Activated CD8-positive, alpha-beta memory T cell treated with anti-CD3 and anti-CD28 coated beads for 1 hour (primary cell): ENCODE measurements at places on chromosomes 4 and X.
A peak's percentile ranks its signal among the peaks of the same experiment; 100 is the strongest.

DNA sequence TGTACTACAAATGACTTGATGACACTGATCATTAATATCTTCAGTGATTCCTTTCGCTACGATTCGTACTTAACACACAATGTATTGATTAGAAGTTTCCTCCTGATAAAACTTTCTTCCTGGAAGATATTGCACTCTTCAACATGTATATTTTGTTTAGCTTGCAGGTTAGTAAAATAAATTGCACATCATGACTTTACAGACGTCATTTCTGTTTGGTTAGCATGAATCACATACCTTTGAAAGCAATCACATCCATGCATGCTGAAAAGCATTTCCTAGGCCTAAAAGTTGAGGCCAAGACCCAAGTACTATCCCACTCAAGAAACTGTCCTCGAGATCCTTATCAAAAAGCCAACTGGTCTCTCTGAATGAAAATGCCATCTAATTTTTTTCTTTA is 1841.0 kb upstream of the PCDH7 start:
- DNase-seq: no peak

- DNase-seq: no peak
These were observed 2.7 kb downstream of the NALF2 start for GRCh38 chrX:69506617-69507499.

DNA sequence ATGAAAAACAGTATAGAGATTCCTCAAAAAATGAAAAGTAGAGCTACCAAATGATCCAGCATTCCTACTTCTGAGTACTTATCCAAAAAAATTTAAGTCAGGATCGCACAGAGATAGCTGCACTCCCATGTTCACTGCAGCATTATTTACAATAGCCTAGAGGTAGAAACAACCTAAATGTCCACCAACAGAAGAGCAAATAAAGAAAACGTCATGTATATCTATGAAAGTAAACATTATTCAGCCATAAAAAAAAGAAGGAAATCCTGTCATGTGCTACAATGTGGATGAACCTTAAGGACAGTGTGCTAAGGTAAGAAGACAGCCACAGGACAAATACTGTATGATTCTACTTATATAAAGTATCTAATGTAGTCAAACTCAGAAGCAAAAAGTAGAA is 12.4 kb downstream of the THOC2 start:
- DNase-seq: no peak

GRCh38 chr4:79421483-79421882 is 13.5 kb upstream of the GK2 start:
- no peak for DNase-seq

DNA sequence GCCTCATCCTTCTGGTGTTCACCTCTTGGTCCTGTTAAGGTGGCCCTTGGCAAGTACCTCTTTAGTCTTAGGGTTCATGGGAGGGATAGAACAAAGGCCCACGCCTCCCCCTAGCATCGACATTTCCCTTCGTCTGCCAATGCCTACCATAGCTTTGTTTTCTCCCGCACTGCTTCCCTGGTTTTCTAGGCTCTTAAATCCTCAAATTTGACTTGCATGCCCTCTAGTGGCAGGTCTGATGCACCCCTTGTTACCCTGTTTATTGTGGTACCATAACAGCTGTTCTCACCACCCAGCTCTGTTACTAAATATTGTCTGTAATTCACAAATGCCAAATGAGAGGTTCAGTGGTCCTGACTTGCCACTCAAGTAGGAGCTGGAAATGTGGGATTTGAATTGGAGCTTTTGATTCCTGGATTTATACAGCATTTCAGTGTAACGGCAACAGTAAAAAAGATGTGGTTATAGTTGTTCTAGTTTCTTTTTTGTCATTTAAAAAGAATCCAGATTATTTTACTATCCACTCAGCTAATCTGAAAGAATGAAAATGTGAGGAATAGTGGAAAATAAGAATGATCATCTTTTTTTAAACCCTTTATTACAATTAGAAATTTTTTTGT is 100.1 kb downstream of the REPS2 start:
- DNase-seq: no peak

DNA sequence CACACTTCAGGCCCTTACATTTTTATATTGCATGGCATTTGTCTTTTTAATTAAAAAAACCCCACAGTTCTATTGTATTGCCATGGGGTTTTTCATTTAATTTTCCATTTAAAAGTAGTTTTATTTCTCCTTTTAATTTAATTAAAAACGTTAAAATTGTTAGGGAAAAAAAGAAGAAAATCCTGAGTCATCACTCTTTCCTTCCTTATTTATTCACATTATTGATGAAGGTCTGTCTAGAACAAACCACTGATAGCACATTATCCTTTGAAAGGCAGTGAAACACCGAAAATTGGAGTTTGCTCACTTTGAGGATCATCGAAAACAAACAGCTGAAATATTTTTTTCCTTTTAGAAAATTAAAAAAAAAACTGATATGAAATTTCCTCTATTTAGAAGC is 759.7 kb upstream of the MAGEB2 start:
- DNase-seq: no peak

GRCh38 chrX:148541584-148541940 is 41.1 kb downstream of the AFF2 start:
- DNase-seq: no peak

DNA sequence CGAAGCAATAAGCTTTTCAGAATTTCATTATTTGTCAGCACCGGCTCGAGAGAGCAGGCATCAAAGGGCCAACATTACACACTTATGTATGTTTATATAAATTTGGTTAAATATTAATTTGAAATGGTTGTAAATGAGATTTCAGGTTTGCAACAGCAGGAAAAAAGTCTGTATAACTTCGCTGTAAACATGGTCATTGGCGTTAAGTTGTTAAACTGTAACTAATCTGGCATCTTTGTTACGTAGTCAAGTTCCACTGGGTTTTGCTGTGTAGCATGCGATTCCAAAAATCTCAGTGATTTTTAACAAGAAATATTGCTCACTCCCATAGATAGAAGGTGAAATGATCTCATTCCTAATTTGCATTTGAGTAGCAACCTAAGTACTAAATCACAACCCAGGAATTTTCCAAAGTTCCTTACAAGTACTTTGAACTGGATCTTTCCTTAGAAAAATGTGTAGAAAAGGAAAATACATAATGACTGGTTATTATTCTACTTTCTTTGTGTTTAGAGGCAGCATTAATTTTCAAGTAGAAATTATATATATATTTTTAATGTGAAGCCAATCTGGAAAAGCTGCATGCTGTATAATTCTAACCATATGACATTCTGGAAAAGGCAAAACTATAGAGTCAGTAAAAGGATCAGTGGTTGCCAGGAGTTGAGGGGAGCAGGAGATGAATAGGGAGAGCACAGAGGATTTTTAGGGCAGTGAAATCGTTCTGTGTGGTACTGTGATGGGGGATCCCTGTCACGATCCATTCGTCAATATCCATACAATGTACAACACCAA is 222.1 kb downstream of the CBR4 start:
- DNase-seq: no peak

DNA sequence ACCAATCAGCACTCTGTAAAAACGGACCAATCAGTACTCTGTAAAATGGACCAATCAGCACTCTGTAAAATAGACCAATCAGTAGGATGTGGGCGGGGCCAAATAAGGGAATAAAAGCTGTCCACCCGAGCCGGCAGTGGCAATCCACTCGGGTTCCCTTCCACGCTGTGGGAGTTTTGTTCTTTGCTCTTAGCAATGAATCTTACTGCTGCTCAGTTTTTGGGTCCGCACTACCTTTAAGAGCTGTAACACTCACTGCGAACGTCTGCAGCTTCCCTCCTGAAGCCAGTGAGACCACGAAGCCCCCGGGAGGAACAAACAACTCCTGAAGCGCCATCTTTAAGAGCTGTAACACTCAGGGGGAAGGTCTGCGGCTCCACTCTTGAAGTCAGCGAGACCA is 66.4 kb upstream of the BRS3 start:
- DNase-seq: no peak

DNA sequence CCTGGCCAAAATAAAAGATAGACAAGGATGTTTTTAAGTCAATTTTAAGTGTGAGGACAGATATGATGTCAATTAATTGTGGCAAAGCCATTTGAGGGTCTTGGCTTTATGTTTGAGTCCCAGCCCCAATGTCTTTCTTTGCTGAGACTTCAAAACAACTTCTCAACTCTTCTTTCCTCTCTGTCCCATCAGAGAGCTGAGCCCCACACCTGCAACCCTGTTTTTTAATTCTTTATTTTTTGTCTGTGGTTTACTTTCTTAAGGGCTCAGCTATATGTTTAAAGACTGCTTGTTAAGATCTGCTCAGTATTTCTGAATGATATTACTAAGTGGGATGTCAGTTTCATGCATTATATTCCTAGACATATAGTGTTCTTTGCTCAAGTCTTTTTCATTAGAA is 164.3 kb downstream of the HS3ST1 start:
- no peak for DNase-seq

DNA sequence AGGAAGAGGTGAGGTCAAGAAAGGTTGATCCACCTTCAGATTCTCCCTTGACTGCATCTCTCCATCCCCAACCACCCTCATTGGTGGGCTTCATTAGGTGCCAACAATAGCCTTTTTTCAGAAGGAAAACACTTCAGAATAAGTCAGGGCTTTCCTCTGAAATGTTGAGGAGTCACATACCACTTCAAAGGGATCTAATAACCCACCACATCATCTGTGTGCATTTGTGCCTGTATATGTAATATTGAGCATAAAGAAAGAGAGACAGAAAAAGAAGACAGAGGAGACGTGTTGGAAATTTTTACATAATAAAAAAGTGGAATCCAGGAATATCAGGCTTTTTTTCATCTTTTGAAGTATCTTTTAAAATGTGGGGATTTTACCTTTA is 209.1 kb upstream of the SLC7A11 start:
- no peak for DNase-seq

DNA sequence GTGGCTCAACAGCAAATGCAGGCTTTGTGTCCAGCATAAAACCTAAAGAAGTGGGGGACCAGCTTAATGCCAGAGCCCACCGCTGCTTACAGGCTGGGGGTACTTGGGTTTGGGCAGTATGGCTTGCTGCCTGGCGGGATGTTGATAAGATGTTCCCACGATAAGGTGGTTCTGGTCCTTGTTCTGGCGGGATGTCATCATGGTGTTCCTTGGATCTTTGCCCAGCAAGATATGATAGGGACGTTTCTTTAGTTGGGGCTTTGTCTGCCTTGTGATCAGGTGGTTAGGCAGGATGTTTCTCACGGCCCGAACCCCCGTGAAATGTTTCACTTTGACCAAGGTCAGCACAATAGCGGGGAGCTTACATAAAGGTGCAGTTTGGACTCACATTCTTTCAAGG is 35.3 kb downstream of the PNPLA4 start:
- DNase-seq: no peak

DNA sequence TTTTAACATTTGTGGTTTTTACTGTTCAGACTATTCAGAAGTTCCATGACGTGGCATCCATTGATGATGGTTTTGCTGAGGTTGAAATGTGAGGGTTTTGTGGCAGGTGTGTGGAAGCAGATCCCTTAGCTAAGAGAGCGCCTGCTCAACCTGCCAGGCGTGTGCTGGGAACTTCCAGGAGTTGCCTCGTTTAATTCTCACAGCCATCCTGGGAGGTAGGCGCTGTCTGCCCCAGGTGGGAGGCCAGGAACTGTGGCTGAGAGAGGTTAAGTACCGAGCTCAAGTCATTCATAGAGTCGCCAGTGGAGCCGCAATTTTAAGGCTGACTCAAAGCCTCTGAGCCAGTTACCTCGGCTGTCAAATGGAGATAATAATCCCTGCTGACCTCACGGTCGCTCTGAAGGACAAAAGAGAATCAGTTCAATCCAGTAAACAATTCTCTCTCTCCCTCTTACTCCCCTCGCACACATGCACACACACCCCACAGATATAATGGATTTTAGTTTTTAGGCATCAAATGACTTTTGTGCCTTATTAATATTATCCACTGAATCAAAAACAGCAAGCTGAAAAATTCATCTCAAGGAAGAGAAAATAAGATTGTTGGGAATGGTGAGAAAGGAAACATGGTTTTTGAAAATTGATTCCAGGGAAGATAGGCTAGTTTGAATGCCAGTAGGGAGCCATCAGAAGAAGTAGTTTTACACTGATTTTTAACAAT is 171.3 kb downstream of the PTTG2 start:
- peak; percentile 32 for DNase-seq

DNA sequence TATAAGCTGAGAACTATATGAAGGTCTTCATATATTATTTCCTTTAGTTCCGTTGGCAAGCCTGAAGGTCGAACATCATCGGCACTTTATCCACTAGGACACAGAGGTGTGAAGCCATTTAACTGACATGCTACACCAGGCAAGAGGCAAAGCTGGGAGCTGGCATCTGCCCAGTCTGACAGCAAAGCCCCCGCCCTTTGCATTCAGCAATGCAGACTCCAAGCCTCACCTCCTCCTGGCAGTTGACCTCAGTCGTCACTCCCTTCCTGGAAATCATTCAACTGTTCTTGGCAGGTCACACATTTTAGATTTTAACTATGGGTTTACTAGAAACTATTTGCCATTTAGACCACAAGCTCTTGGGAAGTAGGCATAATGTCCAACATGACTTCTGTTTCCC is 135.8 kb upstream of the FRG1 start:
- DNase-seq: no peak

DNA sequence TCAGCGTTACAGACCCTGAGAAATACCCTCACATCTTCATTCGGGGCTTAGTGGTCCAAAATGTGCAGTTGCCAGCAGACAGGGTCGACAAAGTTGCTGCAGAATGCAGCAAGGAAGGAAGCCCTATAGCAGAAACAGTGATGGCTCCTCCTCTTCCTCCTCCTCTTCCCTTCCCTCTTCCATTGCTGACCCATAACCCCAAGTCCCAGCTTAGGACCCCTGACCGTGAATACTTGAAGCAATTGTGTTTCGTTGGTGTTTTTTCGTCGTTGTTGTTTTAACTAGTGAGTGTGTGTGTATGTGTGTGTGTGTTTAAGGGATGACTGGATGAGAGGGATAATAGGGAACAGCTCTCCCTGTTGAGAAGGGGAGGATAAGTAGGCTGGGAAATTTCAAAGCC is 69.5 kb downstream of the SLAIN2 start:
- no peak for DNase-seq

GRCh38 chr4:127309369-127310102 is 323.2 kb upstream of the INTU start:
- DNase-seq: no peak

DNA sequence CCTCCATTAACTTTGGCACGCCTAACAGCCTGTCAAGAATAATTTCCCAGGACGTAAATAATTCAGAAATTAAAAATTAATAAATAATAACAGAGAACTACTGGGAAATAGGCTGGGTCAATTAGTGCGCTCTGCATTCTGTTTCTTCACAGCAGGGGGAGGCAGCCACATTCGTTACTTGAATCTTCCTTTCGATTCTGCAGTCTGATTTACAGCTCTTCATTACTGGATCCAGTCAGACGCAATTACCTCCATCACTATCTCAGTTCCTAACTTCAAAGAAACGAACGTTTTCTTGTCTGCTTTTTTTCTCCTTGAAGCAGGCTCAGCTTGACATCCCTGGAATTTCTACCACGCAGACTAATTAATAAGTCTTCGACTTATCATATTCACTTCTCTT is 9.0 kb upstream of the RPL34 start:
- no peak for DNase-seq
